ENCODE measurements at places on chromosomes 11 and 22.

GRCh38 chr11:23336961-23337360, 476.7 kb upstream of the CCDC179 start:
- DNase-seq = no peak

DNA sequence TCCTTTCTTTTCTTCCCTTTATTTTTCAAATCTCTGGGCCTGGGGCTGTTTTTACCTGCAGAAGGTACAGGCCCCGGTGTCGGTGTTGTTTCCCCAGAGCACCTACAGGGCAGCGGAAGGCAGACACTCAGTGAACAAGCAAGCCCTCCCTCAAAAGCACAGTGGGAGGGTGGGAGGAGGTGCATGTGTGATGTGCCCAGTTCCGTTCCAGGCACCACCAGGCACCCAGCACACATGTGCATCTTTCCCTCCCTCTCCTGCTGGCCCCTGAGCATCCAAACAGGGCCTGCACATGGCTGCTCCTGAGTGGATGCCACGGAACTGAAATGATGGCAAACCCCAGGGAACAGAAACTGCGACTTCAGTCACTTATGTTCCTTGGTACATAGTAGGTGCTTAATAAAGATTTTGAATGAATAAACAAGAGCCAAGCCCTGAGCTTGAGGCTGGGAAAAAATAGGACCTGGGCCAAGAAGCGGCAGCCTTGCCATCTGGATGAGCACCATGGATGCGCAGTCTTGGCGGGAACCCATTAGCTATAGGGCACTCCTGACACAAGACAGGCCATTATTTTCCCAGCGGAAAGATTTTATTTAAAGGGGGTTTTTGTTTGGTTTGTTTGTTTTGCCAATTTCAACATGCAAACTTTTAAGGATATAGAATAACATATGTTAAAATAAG, 47.8 kb downstream of the ARRB1 start:
- no peak for DNase-seq

DNA sequence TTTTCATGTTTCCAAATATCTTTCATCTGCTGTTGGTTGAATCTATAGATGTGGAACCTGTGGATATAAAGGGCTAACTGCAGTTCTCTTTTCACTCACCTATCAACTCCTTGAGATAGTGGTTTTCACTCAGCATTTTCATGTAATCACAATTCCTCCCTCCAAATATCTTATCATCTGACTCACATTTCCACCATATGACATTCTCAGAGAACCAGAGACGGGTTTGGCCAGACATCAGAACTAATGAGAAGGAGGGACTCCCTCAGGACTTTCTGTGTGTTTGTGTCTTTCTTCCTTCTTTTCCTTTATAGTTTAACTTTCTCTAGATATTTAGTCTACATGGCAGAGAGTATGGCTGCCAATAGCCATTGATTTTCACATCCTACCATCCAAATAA, 134.8 kb upstream of the DDI1 start:
- no peak for DNase-seq

GRCh38 chr22:32713737-32714457, 87.6 kb upstream of the TIMP3 start:
- no peak for DNase-seq

DNA sequence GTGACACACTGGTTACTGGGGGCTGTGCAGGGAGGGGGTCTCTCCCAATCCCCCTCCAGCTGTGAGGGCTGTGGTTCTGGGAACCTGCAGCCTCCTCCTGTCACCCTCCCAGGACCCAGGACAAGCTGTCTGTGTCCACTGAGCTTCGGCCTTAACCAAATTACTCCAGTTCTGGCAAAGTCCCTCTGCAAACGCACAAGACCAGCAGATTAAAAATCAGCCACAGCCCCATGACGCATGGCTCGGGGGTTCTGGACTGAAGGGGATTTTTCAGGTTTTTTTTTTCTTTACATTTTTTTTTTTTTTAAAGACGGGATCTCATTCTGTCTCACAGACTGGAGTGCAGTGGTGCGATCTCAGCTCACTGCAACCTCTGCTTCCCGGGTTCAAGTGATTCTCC, 32.2 kb upstream of the A4GALT start:
- no peak for DNase-seq

DNA sequence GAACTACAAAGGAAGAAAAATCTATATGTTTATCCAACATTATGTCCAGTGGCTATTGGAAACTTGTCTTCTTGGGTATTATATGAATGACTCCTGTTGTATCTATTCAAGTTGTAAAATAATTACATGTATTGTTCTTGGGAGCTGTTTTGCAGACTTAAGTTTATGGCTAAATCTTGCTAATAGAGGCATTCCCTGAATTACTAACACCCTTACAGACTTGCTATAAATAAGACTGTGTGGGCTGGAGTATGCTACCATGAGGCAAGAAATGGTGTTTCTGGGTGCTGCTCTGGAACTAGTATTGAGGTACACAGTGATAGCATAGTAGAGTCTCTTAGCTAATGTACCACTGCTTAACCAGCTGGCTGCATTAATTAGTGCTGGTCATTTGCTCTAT, 155.1 kb downstream of the HIPK3 start:
- no peak for DNase-seq

DNA sequence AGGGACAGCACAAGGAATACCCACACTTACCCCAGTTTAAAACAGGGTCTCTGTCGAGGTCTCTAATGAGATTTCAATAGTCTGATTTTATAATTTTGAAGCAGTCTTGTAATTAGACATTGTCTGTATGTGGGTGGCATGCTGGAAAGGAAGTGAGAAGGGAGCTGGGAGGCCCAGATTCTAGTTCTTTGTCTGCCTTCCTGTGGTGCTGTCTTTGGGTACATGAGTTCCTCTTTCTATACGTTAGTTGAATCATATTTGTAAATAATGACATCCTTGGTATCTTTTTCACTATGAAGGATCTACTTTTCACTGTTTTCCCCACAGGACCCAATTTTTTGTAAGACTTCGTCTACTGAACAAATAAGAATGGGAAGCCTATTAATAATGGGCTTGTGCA, 42.0 kb upstream of the TENM4 start:
- peak; percentile 5 for DNase-seq

GRCh38 chr11:95989076-95989605, 65.2 kb upstream of the MTMR2 start:
- no peak for DNase-seq
